ENCODE measurements at places on chromosomes 16 and 17.

DNA sequence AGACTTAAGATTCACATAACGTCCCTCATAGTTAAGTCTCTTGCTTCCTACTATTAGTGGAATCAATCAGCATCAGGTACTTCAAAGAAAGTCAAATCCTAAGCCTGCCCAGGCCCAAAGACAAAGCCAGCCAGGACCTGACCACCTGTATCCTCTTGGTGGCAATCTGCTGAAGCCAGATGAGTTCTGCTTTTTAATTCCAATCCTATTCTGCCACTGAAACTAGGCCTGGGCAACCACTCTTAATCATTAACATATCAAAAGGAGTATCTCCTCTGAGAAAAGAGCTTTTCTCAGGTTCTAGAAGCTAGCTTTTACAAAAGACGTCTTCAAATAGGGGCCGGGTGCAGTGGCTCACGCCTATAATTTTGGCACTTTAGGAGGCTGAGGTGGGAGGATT, 15.1 kb upstream of the GLG1 start:
- DNase-seq = no peak

DNA sequence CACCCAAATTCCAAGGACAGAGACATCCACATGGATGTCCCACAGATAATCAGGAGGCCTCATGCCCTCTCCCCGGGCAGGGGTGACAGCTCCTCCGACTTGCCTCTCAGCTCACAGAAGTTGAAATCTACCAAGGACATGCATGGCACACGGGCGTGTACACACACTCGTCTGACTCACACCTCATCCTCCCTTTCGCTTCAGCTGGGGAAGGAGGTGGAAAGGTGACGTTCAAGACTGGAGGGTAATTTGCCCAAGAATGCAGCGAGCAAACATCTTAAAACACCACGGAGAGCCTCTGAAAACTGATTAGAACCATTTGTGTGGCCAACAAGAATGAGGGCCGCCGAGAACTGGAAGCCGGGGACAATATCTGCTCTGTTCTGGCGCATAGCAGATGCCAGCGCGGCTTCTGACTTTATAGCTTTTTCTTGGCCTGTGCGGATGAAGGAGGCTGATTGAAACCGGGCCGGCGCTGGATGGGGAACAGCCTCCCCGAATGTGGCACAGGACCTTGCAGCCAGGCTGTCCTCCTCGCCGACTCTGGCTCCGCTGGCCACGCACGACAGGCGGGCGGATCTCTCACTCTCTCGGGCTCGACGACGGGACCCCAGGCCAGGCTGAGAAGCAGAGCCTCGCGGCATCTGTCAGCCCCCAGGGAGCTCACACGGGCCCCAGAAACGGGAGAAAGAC, 100.9 kb downstream of the C16orf95 start:
- no peak for DNase-seq

DNA sequence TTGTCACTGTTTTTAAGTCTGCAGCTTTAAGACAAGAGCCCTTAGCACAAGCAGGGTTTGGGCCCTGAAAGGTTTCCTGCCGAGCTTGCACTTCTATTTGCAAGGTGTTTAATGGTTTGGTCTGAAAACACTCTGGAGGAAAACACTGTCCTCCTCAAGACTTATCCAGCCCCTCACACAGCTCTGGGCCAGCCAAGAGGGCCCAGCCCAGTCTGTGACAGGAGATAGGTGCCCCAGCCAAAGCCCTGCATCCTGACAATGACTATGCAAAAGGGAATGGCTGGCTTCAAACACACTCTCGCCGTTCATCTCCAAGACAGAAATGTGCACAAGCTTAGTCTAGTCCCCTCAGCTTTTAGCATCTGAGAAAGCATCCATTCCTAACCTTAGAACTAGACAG, 26.9 kb downstream of the MPG start:
- no peak for DNase-seq

DNA sequence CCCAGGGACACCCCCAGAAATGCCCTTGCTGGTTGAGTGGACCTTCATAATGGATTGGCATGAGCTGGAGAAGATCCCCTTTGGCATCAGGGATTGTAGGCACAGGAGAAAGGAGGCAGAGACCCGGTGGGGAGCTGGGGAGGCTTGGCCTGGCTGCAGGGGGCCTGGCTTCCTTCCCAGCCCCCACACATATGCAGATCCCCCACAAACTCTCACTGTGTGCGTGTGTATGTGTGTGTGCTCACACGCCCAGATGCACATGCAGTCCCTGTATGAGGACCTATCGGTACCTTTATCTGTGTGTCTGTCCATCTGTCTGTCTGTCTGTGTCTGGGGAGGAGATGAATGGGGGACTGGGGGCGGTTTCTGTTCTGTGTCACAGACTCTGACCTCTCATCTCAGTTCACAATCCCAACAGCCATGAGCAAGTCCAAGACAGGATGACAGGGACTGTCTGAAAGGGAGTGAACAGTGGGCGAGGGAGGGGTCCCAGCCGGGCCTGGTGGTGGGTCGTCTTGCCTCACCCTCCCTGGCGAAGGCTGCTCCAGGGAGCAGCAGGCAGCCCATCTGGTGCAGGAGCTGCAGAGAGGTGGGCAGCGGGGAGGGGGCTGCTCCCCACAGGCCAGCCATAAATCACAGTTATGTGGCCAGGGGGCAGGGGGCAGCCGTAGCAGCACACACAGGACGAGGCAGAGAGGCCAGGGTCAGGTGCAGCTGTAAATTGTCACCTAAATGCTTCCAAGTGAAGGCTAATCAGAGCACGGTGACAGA, 46.7 kb upstream of the LHX1 start:
- no peak for DNase-seq

DNA sequence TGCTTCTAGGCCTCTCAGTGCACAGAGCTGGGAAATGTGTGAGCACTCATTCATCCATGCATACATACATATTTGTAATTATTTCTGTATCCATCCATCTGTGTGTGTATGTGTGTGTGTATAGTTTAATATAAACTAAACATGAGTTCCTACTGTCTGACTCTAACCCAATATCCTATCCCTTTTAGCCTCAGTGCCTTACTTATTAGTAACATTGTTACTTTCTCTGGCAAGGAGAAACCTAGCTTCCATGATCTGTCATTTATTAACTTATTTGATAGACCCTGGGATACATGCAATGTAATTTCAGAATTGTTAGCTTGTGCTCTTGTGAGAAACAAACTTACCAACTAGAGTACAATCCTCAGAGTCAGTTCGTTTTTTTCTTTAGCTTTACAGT, 59.0 kb upstream of the WSCD1 start:
- DNase-seq = no peak

- DNase-seq = no peak
Observed at GRCh38 chr17:81037798-81038733, 3.1 kb downstream of the BAIAP2 start.

GRCh38 chr17:43983515-43984411, 20.7 kb upstream of the NAGS start:
- DNase-seq = no peak

DNA sequence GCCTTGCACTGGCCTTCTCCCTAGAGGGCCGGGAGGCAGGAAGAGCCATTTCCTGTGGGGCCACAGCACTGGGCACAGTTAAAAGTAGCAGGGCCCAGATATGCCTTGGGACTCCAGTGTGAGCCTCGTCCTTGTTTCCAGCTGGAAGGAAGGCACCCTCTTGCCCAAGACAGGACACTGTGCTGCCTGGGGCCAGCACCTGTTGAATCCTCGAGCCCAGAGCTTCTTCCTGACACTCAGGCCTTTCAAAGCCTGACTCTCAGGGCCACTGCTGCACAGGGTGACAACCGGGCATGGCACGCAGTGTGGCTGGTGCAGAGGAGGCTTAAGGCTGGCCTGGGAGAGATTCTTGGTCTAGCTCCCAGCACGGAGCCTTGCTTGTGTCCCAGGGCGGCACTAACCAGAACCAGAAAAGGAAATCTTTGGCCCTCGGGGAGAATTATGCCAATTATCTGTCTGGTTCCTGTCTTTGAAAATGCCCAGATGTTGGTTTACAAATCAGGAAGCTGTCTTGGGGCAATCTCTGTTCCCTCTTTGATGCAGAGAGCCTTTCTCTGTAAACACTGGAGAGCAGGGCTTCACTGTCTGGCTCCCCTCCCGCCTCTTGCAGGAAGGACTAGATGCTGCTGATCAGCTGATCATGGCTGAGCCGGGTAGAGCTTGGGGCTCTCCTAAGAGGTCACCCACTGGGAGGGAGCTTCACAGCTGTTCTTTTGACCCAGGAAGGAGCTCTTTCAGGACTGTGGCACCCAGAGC, 11.1 kb downstream of the LDHD start:
- no peak for DNase-seq

DNA sequence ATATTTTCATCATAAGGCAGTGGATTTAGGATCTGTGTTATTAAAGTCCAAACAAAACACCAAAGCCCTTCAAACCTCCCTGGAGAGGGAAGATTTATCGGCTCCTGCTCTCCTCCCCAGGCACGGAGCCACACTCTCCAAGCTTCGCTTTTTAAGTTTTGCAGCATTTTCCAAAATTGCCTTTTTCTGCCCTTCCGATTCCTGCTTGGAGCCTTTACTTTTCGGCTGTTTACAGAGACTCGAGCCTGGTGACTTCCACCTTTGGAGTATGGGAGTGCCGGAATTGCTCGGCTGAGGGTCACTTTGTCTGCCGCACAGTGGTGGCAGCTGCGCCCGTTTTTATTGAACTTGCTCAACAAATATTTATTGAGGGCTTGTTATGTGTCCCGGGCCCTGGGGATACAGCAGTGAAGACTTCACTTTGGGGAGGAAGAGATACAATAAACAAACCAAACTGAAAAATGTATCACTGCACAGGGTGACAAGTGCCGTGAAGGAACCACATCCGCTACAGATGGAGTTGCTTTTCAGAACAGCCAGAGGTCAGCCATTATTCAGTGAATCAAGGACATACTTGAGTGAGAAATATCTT, 185.5 kb downstream of the NTN1 start:
- DNase-seq = no peak

GRCh38 chr16:56356276-56357240, 68.8 kb downstream of the AMFR start:
- DNase-seq = peak; percentile 25

DNA sequence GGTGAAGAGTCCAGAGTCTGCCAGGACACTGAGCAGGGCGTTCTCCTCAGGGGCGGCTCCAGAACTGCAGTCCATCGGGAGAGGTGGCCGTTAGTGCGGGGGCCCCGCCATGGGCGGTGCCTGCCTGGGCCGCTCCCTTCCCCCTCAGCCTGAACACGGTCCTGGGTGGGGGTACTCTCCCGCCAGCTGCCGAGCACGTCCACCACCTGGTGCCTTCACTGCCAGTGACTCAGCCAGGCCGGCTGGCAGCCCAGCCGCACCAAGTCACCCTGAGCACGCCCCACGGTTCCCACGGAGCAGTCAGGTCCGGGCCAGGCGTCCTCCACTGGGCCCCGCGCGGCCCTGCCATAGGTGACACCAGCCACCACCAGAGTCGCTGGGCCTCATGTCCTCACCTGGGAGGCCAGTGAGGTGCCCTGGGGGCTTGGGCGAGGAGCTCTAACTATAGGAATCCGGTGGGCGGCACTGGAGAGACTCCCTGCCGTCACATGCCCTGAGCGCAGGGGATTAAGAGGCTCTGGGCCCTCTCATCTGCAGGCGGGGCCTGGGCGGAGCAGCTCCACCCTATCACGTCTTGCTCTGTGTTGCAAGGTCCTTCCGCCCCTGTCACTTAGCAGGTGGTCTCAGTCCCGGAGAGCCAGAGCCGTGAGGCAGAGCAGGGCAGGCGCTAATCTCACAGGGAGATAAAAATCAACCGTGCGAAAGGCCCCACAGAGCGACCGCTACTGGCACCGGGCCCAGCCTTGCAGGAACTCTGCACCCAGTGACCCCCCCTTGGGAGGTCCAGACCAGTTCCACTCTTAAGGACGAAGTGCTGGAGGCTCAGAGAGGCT, 14.3 kb downstream of the PIEZO1 start:
- DNase-seq = peak; percentile 26

DNA sequence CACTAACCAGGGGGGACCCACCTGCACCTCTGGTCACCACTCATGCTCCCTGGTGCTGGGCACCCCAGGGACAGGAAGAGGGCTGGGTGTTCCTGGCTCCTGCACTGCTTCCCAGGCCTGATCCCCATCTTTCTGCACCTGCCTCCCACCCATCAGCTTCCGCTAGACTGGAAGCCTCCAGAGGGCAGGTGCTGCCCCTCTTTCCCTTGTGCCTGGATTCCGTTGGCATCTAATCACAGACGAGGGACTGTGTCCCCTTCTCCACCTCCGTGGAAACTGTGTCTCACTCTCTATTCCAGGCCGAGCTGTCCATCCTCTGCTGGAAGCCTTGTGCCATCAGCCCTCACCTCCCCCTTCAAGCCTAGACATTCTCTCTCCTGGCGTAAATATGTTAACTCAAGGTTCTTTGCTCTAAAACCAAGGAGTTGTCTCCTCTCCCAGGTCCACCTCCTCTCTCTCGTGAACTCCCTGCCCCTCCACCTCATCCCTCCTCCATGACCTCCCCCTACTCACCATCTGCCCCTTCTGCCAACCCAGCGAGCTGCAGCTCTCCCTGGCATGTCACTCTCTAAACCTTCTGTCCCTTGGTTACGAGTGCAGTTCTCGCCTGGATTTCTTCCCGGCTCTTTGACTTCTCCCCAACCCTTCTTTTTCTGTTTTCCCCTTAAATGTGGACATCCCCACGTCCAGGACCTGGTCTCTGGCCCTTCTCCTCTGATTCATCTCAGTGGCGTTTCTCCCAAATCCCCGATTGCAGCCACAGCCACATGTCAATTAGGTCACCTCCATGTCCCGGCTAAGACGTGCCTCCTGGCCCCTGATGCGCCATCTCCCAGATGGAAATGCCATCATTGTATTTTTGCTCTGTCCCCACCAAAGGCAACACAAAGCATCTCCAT, 107.7 kb downstream of the SEC14L1 start:
- no peak for DNase-seq
